ENCODE measurements at places on chromosomes 6 and 20. TPM values are rescaled to one million over a fixed set of nuclear protein-coding genes. Genes with fewer than 3 reads are reported as not detected.
A peak's percentile ranks its signal among the peaks of the same experiment; 100 is the strongest.

Gene SMPDL3A
- total RNA-seq, result 8.0 TPM

Gene ITPR3
- total RNA-seq, result 15.2 TPM

Gene XKR7
- total RNA-seq, result not detected

Gene MUC22
- total RNA-seq, result not detected

- H3K27ac ChIP-seq, result no peak overlapping the region
- no peak overlapping the region for H3K4me3 ChIP-seq
- no peaks in the 10 kb centered on the region for H3K27me3 ChIP-seq
- DNase-seq, result no peak
- no peaks in the 10 kb centered on the region for H3K36me3 ChIP-seq
- no peaks in the 10 kb centered on the region for H3K4me1 ChIP-seq
These were observed 62.8 kb upstream of the KCNQ5 start for GRCh38 chr6:72559067-72559466.

- no peak overlapping the region for H3K4me3 ChIP-seq
- no peak for DNase-seq
- H3K36me3 ChIP-seq, result no peaks in the 10 kb centered on the region
- H3K4me1 ChIP-seq, result peaks cover 72% of the 10 kb centered on the region
- H3K27ac ChIP-seq, result no peak overlapping the region
- H3K27me3 ChIP-seq, result no peaks in the 10 kb centered on the region
These were observed 196.5 kb downstream of the GMPR start for GRCh38 chr6:16434885-16435284.

DNA sequence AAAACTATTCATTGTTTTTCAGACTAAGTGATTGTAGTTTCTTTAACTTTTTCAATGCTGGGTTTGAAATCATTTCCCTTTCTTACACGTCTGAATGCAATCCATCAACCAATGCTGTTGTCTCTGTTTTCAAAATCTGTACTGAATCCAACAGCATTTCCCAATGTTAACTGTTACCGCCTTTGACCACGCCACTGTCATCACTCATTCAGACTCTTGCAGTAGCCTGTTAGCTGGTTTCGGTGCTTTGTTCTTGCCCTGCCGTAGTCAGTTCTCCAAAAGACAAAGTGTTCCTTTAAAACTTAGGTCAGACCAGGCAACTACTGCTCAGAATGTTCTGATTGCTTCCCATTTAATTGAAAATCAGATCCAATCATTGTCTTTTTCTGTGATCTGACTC, 131.3 kb downstream of the PLCB4 start:
- no peaks in the 10 kb centered on the region for H3K27me3 ChIP-seq
- no peaks in the 10 kb centered on the region for H3K36me3 ChIP-seq
- no peaks in the 10 kb centered on the region for H3K4me1 ChIP-seq
- H3K4me3 ChIP-seq, result no peak overlapping the region

DNA sequence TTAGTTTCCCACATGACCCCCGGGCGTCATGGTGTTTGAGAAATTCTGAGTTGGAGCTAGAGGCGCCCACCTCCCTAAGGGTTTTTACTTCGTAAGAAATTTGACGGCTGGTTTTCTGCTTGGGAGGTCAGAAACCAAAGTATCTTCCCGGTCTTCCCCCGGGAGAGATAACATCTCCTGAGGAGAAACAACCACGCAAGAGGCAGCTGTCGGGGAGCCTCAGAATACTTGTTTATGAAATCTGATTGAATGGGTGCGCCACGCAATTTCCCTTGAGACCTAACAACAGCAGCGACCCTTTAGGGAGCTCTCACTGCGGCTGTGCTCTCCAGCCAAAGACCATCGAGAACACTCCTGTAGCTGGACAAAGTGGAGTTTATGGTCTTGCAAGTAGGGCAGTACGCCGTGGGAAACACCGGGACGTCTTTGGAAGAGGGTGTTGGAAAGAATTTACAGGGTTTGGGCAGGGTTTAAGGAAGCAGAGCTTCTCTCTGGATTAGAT, 608 bp upstream of the EIF2S2 start:
- peaks cover 34% of the 10 kb centered on the region for H3K4me1 ChIP-seq
- peak overlapping the region; percentile 54 for H3K27ac ChIP-seq
- H3K36me3 ChIP-seq, result peaks cover 6% of the 10 kb centered on the region

DNA sequence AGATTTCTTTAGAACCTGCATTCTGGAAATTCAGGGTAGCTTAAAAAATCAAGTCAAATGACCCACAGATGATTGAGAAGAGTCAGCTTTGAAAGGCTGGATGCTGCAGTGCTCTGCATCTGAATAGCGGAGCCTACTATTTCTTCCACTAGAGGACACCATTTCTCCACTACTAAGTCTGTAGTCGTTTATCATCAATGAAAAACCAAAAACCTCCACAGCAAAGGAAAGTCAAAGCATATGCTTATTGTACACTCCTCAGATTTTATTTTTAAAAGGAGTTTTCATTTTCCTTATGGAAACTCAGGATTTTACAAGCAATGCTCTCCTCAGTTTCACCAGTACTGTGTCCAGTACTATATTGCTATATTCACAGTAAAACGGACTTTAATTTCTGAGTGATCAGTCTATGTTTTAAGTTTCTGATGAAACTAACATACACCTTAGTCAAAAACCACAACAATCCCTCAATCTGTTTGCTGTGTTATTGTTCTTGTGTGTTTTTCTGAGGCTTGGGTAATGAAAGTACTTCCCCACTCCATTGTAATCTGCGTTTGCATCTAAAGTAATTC, 50.5 kb upstream of the ENPP5 start:
- no peaks in the 10 kb centered on the region for H3K36me3 ChIP-seq
- no peak overlapping the region for H3K4me3 ChIP-seq
- peaks cover 36% of the 10 kb centered on the region for H3K4me1 ChIP-seq
- DNase-seq, result no peak
- H3K27me3 ChIP-seq, result no peaks in the 10 kb centered on the region
- H3K27ac ChIP-seq, result no peak overlapping the region

DNA sequence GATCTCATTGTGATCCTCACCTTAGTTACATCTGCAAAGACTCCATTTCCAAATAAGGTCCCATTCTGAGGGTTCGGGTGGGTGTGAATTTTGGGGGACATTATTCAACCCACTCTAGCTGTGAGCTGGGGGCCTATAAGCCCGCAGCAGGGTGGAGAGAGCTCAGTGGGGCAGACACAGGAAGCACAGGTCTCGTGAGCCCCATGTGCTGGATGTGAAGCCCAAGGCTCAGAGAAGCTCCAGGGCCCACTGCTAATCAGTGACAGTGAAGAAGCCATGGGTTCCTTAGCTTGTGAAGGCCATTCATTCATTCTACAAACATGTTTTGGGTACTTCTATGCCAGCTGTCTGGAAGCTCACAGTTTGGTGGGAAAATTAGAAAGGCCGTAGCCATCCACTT, 47.5 kb downstream of the CHMP4B start:
- no peak overlapping the region for H3K27ac ChIP-seq
- H3K4me3 ChIP-seq, result no peak overlapping the region
- peaks cover 11% of the 10 kb centered on the region for H3K36me3 ChIP-seq
- peaks cover 3% of the 10 kb centered on the region for H3K4me1 ChIP-seq

- no peaks in the 10 kb centered on the region for H3K27me3 ChIP-seq
- H3K36me3 ChIP-seq, result no peaks in the 10 kb centered on the region
- H3K4me3 ChIP-seq, result no peak overlapping the region
- DNase-seq, result no peak
- no peaks in the 10 kb centered on the region for H3K4me1 ChIP-seq
These were observed 5.0 kb upstream of the TRAF3IP2 start for GRCh38 chr6:111610548-111611172.

DNA sequence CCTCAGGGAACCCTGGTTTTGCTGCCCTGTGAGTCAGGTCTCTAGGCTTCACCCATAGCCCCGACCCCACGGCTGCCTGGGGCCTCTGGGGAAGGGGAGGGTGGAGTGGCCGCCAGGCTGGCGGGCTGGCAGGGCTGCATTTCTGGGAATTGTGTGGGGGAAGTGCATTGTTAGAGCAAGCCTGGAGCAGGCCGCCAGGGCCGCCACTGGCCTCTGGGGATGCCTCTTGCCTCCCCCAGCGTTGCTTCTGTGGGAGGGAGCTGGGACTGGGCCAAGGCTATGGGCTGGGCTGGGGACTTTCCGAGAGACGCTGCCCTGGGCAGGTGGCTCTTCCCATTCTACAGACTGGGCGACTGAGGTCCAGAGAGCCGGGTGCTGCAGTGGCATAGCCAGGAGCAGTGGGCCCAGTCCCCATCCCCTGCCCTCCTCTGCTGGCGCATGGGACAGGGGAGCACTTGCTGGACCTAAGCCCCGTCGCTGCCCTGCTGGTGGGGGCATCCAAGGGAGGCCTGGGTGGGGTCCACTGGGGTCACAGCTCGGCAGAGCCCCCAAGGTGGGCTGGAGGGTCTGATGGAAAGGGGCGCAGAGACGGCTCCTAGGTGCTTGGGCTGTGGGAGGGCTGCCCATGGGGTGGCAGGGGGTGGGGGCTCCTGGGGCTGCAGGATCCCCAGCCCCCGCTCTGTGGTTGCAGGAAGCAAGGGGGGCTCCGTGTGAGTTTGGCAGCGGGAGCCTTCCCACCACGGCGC, 6.6 kb upstream of the SOX18 start:
- H3K4me1 ChIP-seq, result no peaks in the 10 kb centered on the region
- H3K27ac ChIP-seq, result no peak overlapping the region
- H3K36me3 ChIP-seq, result no peaks in the 10 kb centered on the region

- H3K36me3 ChIP-seq, result no peaks in the 10 kb centered on the region
- H3K27ac ChIP-seq, result no peak overlapping the region
- no peaks in the 10 kb centered on the region for H3K4me1 ChIP-seq
- DNase-seq, result no peak
- H3K4me3 ChIP-seq, result no peak overlapping the region
These were observed 27.0 kb upstream of the TFB1M start for GRCh38 chr6:155341130-155341828.

DNA sequence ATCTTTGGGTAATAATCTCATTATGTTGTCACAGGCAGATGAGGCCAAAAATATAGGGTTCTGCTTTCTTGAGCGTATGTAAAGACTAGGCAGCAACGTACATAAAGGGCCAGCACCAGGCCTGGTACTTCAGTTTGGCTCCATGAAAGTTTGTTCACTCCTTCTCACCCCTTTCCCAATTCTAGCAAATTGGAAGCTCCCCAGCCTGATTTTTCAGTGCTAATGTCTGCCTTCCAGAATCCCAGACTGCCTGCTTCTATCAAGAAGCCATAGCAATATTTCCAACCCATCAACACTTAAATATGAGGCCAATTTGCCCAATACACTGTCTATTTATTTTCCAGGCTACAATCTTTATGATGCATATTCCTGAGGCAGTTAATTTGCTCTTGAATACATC, 93.4 kb upstream of the PTPRT start:
- H3K27ac ChIP-seq, result no peak overlapping the region
- no peaks in the 10 kb centered on the region for H3K4me1 ChIP-seq
- no peaks in the 10 kb centered on the region for H3K36me3 ChIP-seq
- H3K27me3 ChIP-seq, result no peaks in the 10 kb centered on the region
- no peak for DNase-seq

Data from thoracic aorta (tissue), 2 donors.